ENCODE measurements at places on chromosomes 4 and X. TPM values are rescaled to one million over a fixed set of nuclear protein-coding genes. Genes with fewer than 3 reads are reported as not detected.

GRCh38 chr4:64876021-64876420 is 466.8 kb upstream of the TECRL start:
- no peak for DNase-seq

DNA sequence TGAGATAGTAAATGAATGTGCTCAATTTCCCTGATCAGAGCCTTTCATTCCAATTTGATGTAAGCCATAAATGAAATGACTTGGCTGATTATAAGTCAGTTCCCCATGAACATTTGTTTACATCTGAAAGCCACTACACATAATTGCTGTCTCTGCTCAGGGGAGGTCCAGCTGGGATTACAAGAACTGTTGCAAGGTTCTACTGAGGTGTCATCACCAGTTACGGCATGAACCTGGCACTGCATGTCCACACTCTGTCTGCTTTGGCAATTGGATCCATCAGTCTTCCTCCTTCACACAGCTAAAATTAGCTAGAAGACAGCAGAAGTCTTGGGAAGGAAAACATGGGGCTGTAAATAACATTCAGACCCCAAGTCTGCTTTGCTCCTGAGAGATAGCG is 12.8 kb upstream of the MBNL3 start:
- DNase-seq = no peak

Gene PLAC1
- total RNA-seq = not detected

Gene ETDB
- total RNA-seq = not detected

Gene IL15
- total RNA-seq = 1.1 TPM
